ENCODE measurements at places on chromosomes 16 and 17.

DNA sequence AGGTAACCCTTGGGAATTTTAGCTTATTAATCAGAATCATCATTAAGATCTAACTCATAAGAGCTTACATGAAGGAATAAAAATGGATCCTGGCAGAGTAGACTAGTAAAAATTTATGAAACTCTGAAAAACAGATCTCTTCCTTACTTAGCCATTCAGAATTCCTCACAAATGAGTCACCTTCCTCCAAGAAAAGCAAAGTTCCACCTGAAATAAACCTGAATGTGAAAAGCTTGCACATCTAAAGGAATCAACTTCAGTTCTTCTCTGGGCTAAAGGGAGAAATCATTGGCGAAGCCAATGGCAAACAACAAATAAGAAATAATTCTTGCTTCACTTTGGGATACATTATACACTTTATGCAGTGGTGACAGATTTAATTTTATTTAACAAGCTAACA, 22.7 kb downstream of the MYO1D start:
- DNase-seq: no peak

- no peak for DNase-seq
Measured at GRCh38 chr17:13395862-13396261, 205.9 kb downstream of the HS3ST3A1 start.

GRCh38 chr16:28191364-28191960, 20.3 kb downstream of the XPO6 start:
- no peak for DNase-seq

GRCh38 chr16:12784076-12784475, 19.6 kb downstream of the CPPED1 start:
- no peak for DNase-seq

- DNase-seq: no peak
Measured at GRCh38 chr17:77286641-77287431, 146.1 kb downstream of the SEC14L1 start.

GRCh38 chr16:75294773-75295459, 43.5 kb upstream of the BCAR1 start:
- DNase-seq: no peak

GRCh38 chr17:17494499-17494869, 1.7 kb downstream of the RASD1 start:
- no peak for DNase-seq

- no peak for DNase-seq
Measured at GRCh38 chr17:72117535-72118334, 3.1 kb upstream of the SOX9 start.

DNA sequence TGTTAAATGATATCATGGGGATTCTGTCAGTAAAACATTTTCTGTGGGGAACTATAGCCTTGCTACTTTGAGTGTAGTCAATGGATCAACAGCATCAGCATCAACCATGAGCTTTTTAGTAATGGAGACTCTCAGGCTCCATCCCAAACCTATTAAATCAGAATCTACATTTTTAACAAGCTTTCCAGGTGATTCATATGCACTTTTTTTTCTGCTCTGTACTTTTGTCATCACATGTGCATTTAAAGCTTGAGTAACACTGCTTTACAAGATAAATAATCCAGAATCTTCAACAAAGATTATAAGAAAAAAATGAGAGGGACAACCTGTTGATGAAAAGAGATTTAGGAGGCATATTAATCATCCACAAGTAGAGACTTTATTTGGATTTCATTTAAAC, 23.5 kb downstream of the NUP93 start:
- DNase-seq: no peak

DNA sequence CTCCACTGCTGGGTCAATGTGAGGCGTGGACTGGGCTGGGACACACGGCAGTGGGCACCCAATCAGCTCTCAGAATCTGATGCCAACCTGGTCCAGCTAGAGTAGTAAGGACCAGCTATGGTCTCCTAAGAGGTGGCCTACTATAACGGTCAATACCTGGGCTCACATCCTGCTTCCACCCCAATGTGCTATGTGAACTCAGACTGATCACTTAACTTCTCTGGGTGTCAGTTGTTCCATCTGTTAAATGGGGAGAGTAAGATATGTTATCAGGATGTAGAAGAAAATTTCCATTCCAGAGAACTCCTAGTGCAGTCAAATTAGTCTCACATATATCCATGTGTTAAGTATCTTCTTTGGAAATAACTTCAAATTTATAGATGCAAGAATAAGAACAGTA, 14.2 kb downstream of the FAM117A start:
- no peak for DNase-seq

GRCh38 chr16:17166095-17166494, 304.7 kb downstream of the XYLT1 start:
- DNase-seq: no peak

- no peak for DNase-seq
Measured at GRCh38 chr17:16377941-16378341, 3.0 kb upstream of the UBB start.

Data from T-helper 2 cell (primary cell).